AG04450 (cell line): ENCODE measurements at places on chromosomes 1 and 21.
A peak's percentile ranks its signal among the peaks of the same experiment; 100 is the strongest.

GRCh38 chr1:118783095-118783758 lies 204.9 kb downstream of the TBX15 start:
- no peak for DNase-seq

DNA sequence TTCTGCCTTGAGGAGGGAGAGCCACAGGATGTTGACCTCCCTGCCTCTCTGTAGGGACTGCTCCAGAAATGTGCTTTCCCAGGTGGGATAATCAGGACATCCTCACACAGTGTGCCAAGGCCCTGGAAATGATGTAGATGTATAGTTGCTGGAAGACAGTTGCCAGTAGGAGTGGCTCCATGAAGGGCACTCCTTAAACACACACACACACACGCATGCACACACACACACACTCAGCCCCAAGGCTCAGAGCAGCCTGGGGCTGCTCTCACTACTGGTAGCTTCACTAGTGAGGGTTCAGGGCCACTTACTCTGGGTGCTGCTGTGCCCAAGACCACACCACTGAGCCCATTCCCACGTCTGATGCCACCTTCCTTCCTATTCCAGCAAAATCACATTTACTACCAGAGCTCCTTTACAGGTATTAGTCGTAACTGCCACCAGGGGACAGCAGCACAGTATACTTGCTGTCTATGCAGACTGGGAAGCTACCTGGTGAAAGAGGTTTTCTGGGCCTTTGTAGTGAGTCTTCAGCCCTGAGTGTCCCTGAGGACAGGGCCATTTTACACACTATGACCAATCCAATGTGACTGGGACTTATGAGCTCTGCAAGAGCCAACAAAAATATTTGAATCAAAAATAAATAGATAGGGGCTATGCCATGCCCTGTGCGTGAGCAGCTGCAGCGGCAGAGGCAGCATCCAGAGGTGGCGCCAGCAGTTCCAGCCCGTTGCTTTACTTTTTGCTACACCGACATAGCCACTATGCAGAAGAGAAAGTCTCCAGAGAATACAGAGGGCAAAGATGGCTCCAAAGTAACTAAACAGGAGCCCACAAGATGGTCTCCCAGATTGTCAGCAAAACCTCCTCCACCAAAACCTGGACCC lies 15.0 kb downstream of the CRNN start:
- no peak for DNase-seq

- no peak for DNase-seq
These were observed 1.7 kb downstream of the RHOU start for GRCh38 chr1:228736844-228737445.

DNA sequence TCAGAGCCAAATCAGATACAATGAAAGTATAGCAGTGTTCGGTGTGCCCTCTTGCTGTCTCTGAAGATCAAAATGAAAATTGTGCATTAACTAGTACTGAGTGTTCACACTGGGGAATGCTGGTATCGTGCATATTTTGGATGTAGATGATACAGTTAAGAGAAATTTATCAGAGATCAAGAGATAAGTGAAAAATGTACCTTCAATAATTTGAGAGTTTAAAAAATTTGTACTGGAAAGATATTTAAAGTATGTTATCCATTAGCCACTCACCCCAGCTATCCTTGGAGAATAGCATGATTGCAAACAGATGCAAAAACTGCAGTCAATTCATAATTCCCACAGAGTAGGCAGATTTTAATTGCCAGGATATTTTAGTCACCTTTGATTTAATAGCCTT lies 56.4 kb downstream of the GREM2 start:
- no peak for DNase-seq

DNA sequence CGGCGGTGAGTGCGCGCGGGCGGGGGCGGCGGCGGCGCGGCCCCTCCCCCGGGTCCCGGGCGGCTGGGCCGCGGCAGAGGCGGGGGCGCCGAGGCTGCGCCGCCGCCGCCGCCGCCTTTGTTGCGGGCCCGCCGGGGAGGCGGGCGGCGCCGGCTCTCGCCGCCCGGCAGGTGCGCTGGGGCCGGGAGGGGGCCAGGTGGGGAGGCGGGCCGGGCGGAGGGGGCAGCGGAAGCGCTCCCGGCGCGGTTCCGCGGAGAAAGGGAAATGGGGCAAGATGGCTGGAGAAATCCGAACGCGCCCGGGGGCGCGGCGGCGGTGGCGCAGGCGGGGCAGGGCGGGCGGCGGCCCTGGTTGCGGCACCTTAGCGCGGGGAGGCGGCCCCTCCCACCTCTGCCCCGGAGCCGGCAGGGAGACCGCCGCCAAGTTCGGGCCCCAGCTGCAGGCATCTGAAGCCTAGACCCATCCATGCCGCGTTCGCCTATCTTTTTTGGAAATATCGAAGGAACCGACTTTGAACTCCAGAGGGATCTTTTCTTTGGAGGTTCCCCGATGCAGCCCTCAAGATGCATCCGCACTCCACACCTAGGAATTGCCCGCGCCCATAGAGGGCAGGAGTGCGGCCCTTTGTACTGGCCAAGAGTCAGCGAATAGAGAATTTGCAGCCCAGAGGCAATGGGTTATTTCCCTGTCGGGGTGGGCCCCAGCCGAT lies 479 bp downstream of the POGK start:
- DNase-seq = no peak

DNA sequence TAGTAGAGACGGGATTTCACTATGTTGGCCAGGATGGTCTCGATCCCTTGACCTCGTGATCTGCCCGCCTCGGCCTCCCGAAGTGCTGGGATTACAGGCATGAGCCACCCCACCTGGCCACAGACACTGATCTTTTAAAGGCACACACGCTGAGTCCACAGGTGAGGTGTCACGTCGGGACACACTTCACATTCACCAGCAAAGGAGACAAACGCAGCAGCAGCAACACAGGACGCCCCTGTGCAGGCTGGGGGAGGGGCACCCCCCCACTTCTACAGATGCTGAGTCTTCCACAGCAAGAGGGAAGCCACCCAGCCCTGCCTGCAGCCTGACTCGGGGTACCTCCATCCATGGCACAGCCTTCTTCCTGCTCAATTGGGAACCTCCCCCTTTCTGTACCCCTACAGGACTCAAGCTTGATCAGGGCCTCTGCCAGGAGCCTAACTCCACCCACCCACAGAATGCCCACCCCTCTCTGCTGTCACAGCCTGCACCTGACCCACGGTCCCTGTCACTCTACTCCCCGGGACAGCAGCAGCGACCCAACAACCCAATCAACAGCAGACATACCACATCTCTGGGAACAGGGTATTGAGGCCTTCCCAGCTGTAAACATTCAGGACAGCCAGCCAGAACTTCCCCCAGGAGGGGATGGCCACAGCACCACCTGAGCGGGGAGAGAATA lies 9.5 kb downstream of the LSS start:
- no peak for DNase-seq

DNA sequence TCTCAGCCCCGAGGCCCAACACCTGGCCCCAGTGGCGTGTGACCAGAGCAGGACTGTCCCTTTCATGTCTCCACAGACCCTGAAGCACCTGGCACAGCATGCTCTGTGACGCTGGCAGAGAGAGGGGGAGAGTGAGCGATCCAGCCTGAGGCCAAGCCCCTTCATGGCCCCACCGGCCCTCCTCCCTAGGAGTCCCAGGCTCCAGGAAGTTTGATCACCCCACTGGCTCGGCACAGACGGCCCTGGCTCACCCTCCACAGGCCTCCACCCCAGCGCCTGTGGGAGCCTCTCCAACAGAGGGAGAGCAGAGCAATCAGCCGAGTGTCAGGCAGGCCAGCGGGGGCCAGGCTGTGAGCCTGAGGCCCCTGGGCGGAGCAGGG lies 11.0 kb downstream of the SH3BGRL3 start:
- DNase-seq = no peak

DNA sequence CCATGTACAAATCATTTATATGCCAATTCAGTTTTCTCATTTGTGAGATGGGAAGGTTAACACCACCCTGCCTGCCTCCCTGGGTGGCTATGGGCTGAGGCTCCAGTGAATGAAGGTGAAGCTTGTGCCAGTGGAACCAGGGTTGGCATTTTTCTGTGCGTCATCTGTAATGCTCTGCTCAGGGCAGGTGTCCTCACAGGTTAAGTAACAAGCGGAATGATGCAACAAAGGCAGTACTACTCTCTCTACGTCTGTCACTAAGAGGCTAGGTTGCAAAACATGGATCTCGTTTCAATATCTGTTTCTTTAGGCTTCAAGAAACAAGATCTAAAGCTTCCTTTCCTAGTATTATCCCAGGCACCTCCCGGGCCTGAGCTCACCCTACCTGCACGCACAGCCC lies 67.0 kb upstream of the ZNF648 start:
- DNase-seq = no peak

DNA sequence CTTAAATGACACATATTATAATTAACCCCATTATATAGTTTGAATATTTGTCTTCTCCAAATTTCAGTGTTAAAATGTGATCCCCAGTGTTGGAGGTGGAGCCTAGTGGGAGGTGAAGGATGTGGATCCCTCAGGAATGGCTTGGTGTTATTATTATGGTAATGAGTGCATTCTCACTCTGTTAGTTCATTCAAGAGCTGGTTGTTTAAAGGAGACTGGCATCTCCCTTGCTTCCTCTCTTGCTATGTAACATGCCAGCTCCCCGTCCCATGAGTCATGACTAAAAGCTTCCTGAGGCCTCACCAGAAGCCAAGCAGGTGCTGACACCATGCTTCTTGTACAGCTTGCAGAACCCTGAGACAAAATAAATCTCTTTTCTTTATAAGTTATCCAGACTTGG lies 1612.7 kb downstream of the AMY1C start:
- DNase-seq = no peak

DNA sequence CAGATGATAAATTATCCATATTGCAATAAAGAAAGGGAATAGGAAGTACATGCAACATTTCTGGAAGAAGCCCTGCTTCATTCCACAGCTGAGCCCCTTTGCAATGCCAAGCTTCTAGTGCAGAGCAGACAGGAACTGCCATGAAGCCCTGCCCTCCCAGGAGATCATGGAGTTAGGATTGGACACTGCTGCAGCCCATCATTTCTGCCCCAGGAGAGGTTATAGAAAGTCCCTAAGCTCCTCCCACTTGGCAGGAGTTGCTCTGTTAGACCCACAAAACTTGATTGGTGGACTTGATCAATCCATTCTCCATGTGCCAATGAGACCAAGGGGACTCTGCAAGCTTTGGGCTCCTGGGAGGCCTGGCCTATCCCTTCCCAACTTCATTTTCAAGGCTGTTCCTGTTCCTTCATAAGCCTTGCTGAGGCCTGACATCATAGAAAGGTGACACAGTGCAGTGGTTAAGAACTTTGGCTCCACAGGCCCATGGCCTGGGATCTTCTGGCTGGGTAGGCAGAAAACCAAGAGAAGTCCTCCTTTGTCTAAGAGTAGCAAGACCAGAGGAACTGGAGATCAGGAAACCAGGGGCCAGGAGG lies 1.3 kb upstream of the LAPTM5 start:
- no peak for DNase-seq

DNA sequence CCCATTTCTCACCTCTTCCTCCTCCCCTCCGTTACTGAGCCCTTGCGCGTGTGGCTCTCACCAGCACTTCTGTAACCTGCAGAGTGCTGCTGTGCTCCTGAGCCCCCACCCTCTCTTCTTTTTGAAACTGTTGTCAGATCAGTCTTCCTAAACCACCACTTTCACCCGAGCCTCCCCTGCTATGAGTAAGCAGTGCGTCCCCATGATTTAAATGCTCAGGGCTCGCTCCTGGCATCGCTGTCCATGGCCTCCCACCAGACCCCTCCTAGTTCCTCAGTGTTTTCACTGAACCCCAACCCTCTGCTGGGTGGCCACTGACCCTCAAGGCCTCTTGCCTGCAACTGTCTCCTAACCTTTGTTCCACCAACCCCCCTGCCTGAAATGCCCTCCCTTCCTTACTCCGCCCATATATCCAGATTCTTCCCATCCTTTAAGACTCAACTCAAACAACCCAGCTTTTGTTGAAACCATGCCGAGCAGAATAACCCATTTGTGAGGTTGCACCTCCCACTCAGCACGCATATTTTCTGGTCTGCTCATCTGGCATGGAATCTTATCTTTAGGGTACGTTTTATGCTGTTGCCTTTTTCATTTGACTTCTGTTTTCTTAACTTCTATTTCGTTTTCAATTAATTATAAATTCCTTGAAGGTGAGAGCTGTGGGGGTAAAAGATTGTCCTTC lies 64.5 kb upstream of the FAM3B start:
- DNase-seq = peak; percentile 65

GRCh38 chr1:24596401-24596880 lies 40.6 kb downstream of the NCMAP start:
- DNase-seq = no peak

DNA sequence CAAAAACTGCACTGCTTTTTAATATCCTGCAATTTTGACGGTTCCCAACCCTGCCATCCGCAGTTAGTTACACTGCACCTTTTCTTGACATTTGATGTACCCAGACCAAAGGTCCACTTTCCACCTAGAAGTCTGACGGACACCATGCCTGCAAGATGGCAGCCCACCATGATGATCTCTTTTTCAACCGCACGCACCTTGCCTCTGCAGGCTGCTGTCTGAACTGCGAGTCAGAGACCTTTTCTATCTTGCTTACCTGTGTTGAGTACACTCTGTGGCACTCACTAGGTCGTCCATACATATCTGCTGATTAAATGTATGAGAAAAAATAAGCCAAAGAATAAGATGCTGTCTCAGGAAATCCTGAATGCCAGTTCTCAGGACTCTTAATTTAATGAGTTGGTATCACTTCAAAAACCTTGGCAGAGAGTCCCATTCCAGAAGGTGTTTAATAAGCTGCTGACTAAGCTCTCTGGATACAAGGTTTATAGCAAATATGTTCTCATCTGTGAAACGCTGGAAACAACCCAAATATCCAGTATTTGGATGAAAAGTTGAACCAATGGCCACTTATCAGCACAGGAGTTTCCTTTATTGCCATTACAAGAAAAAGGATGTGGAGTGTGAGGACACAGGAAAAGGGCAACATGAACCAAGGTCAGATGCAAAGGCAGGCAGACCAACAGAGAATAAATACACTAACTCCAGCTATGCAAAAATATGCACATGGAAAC lies 37.9 kb downstream of the GNG12 start:
- DNase-seq = no peak

DNA sequence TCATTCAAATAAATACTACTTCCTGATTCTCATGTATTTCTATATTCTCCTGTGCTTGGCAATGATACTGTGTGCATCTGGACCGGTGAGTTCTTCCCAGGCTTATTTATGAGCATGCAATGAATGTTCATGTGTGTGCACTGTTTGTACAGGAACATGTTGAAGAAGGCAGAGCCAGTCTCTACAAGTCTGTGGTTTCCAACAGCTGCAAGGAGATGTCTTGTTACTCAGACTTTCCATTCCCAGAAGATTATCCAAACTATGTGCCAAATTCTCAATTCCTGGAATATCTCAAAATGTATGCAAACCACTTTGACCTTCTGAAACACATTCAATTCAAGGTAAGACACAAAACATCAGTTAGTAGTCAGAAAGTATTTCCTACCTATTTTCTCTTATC lies 19.1 kb downstream of the FMO1 start:
- DNase-seq = no peak
